ENCODE measurements at places on chromosomes 1 and 21.

GRCh38 chr1:202045705-202046104 lies 35.3 kb downstream of the ELF3 start:
- DNase-seq: no peak

GRCh38 chr1:229653420-229653819 lies 27.4 kb downstream of the URB2 start:
- DNase-seq: no peak

DNA sequence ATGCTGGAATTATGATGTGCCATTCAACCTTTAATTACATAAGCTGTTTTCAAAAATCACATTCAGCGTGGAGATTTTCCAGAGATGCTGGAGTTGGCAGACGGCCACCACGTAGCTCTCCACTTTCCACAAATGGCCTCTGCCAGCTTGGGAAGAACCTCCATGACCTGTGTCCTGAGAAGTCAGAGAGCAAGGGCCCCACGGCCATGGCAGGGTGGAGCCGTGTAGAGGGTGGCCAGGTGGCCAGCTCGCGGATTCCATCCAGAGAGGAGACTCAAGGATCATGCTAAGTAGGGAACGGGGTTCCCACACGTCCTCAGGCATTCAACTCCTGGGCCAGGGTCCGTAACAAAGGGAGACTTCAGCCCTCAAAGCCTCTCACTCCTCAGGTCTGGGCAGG lies 1.3 kb upstream of the GALE start:
- no peak for DNase-seq

GRCh38 chr1:7510389-7510931 lies 260.6 kb upstream of the VAMP3 start:
- DNase-seq: no peak

DNA sequence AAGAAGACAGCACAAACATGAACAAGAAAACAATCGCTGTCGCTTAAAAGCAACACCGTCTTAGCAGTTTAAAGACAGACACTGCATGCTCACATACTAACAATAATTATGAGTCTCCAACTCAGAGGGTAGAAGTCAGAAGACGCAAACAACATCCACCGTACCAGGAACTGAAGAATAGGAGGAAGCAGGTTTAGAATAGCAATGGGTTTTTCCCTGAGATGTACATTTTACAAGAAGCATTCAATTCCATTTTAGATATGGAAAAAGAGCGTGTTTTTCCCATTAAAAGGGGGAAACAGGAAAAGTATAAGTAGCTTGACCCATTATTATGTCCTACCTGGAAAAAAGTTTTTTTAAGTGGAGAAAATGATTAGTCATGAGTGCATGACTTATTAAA lies 34.5 kb upstream of the KCNE1 start:
- no peak for DNase-seq

DNA sequence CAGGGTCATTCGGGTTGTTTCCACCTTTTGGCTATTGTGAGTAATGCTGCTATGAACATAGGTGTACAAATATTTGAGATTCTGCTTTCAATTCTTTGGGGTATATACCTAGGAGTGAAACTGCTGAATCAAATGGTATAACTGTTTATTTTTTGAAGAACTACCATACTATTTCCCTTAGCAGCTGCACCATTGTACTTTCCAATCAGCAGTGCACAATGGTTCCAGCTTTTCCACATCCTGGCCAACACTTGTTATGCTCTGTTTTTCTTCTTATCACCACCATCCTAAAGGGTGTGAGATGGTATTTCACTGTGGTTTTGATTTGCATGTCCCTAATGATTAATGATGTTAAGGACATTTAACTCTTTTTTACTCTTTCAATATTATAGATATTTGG lies 3.6 kb upstream of the ABCA4 start:
- DNase-seq: no peak

GRCh38 chr21:15732290-15732995 lies 2.7 kb downstream of the USP25 start:
- peak; percentile 81 for DNase-seq

DNA sequence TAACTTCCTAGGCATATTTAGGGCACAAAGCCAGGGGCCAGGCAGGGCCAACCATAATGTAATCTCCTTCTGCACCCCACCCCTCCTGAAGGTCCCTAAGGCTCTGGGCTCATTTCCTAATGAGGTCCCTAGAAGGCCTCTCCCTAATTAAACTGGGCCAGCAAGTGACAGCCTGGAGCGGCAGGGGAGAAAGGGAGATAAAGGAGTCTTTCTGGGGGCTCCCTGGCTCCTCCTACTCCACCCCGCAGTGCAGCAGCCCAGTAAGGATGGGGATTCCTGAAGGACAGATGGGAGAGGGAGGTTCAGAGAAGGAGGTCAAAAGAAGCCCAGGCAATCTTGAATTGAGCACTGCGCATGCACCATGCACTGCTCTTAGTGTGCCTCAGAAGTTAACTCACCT lies 12.8 kb downstream of the LRP8 start:
- no peak for DNase-seq

DNA sequence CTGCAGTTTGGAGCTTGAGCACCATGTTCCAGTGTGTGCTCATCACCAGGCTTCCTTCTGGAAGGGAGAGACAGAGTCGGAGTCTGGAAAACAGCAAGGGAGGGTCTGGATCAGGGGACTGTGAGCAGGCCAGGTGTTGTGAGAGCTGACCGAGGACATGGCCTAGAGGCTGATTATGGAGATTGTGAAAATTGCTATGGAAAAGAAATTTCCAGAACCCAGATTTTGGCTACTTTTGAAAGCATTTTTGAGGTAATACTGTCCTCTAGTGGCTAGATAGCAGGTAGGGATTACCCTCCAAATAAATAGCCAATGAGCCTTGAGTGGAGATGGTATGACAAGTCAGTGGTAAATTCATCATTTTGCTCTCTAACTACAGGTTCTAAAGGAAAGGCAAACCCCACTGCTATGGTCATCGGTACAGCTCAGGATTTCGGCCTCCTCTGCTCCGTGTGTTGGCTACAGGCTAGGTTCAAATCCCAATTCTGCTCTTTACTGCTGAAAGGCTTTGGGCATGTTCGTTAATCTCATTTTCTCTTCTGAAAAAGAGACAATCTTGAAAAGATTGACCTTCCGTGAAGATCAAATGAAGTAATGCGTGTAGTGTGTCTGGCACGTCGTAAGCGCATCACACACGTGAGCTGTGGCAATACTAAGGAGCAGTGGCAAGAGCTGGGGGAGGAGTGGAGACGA lies 1.0 kb upstream of the HAO2 start:
- DNase-seq: no peak

DNA sequence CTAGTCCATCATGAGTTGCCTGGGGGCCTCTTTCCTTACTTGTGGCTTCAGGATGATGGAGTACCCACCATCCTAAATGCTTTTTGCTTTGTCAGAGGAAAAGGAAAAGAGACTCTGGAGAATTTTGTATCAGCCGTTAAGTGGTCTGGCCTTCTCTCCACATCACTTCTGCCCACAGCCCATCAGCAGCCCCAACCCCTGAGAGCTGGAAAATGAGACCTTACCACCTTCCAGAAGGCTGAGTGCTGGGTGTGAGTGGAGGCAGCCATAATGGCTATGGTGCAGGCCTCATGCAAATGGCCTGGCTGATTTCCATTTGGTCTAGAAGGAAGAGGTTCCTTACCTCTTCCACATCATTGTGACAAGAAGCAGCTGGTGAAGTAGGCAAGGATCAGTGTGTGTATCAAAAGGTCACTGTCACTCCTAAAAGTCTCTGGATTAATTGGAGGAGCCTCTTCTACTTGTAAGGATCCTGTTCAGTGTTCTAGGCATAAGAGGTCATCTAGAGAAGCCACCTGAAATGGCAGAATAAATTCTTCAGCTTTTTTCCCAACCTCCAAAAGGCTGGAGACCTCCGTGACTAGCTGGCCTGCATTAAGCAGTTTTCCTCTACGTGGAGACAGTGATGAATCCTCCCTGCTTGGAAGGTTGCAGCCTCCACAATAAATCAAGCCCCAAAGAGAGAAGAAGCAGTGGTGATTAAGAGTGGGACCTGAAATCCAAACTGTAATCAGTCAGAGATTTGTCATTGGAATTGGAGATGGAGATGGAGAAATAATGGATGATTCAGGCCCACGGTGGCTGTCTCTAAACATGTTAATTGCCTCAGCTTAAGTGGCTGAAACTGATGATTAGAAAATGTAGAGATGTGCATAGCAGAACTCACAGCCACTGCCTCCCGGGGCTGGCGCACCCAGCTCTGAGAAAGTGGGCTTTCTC lies 111.5 kb downstream of the CNIH3 start:
- no peak for DNase-seq

DNA sequence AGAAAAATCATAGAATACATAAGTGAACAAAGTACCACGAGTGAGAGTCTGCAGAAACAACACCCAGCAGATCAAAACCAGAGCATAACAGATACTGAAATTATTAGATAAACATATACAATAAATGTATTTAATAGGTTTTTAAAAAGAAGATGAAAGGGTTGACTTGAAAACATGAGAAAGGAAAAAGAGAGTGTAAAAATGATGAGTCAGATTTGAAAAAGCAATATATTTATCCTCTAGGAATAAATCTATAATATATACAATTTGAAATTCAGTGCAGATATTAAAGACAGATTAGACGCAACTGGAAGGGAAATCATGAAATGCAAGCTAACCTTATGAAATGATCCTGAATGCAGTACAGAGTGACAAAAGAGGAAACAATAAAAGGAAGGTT lies 170.2 kb upstream of the RUNX1 start:
- DNase-seq: no peak

GRCh38 chr1:184982002-184982954 lies 8.0 kb upstream of the NIBAN1 start:
- DNase-seq: peak; percentile 81

DNA sequence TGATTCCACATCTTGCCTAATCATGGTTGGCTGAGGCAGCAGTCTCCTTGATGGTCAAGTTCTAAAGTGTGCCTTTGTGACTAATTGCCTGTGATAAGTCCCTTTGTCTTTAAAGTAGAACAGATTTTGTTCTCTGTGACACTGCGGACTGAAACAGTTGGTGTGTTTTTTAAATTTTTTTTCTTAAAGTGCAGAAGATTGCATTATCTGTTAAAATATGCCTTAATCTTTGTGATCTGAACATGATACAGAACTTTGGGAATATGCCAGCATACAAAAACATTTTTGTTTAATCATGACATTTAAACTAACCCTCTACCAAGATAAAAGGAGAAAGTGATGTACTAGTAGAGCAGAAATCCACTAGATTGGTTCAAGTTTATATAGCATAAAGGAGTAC lies 1260.6 kb upstream of the ADGRL2 start:
- no peak for DNase-seq

- DNase-seq: no peak
Observed at GRCh38 chr1:160748878-160749269, 9.8 kb downstream of the SLAMF7 start.

- no peak for DNase-seq
Observed at GRCh38 chr1:21763236-21763635, 19.7 kb downstream of the USP48 start.

DNA sequence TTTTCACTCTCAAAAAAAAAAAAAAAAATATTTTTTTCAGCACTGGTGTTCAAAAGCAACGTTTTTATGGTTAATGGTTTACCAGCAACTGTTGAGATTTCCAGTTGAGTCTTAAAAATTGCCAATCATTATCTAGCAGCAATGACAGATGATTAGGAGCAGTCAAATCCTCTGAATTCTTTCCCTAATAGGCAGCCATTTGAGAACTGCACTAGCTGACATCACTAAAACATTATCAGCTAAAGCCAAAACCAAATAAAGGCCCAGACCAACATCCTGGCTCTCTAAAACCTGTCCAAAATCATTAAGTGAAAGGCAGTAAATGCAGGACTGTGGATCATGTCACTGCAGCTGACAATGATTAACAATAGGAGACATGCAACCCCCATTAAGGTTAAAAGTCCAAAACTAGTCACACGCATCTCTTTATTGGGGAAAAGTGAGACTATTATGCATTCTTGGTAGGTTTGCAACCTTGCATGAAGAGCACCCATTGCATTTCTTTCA lies 14.0 kb downstream of the SFPQ start:
- no peak for DNase-seq

DNA sequence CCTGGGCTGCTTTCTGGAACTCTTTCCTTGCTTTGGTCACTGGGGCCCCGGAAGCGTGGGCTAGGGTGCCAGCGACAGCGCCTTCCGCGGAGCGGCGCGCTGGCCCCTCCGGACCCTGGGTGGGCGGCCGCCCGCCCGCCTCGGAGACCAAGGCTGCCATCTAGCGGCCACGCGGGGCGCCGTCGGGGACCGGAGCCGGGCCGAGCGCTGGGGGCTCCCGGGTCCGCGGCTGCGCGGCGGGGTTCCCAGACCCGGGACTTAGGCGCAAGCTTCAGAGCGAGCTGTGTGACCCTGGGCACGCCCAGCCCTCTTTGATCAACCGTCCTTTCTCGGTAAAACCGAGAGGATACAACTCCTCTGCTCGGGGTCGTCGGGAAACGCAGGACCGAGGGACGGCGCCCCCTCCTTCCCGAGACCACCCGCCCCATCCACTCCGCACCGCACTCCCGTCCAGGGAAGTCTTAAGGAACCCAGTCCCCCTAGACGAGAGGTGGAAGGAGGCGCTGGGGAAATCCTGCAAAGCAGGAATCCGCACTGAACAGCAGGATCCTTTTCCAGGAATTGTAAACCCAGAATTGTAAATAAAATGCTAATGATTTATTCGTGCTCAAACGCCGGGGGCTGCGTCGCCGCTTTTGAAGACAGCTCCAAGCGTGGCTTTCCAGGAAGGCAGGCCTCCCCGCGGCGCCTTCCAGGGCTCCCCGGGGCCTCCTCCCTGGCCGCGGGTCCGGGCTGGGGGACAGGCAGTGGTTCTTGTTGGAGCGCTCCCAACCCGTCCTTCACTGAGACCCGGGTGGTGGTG lies 41.2 kb downstream of the RRAGC start:
- peak; percentile 8 for DNase-seq

All from CD4-positive, alpha-beta T cell treated with Interleukin-4 for 4 hours (primary cell).